ENCODE measurements at places on chromosomes 13 and 19. TPM values are rescaled to one million over a fixed set of nuclear protein-coding genes. Genes with fewer than 3 reads are reported as not detected.
A peak's percentile ranks its signal among the peaks of the same experiment; 100 is the strongest.

Gene SH2D3A
- 64.7 TPM for total RNA-seq

DNA sequence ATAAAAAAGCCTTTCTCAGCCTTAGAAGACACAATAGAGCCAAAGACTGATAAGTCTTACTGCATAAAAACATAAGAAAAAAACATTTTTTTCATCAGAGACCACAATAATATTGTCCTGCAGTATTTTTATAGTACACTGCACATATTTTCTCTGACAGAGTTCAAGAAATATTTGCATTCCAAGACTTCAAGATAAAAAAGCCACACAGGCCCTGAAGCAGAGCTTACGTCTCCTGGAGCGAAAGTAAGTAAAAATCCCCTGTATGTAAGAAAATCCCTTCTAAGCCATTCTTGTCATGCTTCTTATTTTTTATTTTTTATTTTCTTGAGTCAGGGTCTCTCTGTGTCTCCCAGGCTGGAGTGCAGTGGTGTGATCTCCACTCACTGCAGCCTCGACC, 755.9 kb downstream of the LIG4 start:
- no peak overlapping the region for H3K27ac ChIP-seq
- DNase-seq: no peak
- H3K36me3 ChIP-seq: no peaks in the 10 kb centered on the region

- H3K4me1 ChIP-seq: no peaks in the 10 kb centered on the region
- H3K4me3 ChIP-seq: no peak overlapping the region
- no peak overlapping the region for H3K27ac ChIP-seq
- no peaks in the 10 kb centered on the region for H3K36me3 ChIP-seq
Measured at GRCh38 chr13:78841358-78841963, 182.5 kb upstream of the OBI1 start.

Gene MAP4K1
- 221 TPM for total RNA-seq

GRCh38 chr13:111337741-111338140, 17.3 kb downstream of the TEX29 start:
- no peaks in the 10 kb centered on the region for H3K27me3 ChIP-seq
- no peak overlapping the region for H3K27ac ChIP-seq
- H3K4me3 ChIP-seq: no peak overlapping the region
- no peaks in the 10 kb centered on the region for H3K4me1 ChIP-seq
- H3K36me3 ChIP-seq: no peaks in the 10 kb centered on the region

DNA sequence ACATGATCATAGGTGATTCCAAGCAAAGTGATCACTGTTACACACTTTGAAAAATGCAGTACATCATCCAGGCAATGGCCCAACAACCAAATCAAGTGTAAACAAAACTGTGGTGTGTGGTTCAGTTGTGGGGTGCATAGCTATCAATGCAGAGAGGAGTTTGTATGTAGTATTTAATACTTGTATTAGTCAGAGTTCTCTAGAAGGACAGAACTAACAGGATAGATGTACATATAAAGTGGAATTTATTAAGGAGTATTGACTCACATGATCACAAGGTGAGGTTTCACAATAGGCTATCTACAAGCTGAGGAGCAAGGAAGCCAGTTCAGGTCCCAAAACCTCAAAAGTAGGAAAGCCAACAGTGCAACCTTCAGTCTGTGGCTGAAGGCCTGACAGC, 249.3 kb upstream of the HTR2A start:
- no peak overlapping the region for H3K27ac ChIP-seq
- no peak for DNase-seq
- no peaks in the 10 kb centered on the region for H3K27me3 ChIP-seq
- H3K4me1 ChIP-seq: no peaks in the 10 kb centered on the region
- H3K4me3 ChIP-seq: no peak overlapping the region
- no peaks in the 10 kb centered on the region for H3K36me3 ChIP-seq

GRCh38 chr19:52622261-52622660, 15.9 kb downstream of the ZNF83 start:
- DNase-seq: no peak
- H3K4me3 ChIP-seq: no peak overlapping the region
- no peak overlapping the region for H3K27ac ChIP-seq
- no peaks in the 10 kb centered on the region for H3K4me1 ChIP-seq

- peaks cover 10% of the 10 kb centered on the region for H3K4me1 ChIP-seq
- H3K27me3 ChIP-seq: no peaks in the 10 kb centered on the region
- no peak overlapping the region for H3K4me3 ChIP-seq
- no peak for DNase-seq
Measured at GRCh38 chr13:113650275-113650674, 7.7 kb downstream of the ATP4B start.

Gene PABPC3
- total RNA-seq: 0.22 TPM

DNA sequence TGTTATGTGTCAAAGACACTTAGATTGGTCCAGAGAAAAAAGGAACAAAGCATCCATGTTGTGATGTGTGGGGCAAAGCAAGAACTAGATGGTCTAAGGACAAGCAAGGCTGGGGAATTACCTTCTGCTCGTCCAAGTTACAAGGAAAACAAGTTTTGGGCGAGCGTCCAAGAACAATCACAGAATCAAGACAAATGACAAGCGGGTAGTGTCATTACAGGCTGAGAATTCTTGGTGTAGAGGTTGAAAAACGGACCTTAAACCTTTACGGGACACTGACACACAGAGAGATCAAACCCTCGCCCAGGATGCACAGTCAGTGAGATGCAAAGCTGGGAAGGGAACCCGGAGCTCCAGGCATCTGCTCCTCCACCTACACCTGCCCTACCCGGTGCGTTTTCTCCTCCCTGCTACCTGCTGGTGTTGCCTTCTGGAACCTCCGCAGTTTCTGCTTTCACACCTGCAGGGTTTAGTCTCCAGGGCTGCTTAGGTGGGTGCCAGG, 515 bp upstream of the ZNF324B start:
- peak overlapping the region; percentile 63 for H3K4me3 ChIP-seq
- no peaks in the 10 kb centered on the region for H3K4me1 ChIP-seq
- H3K27ac ChIP-seq: no peak overlapping the region
- H3K27me3 ChIP-seq: no peaks in the 10 kb centered on the region

Gene TMEM221
- total RNA-seq: not detected
